CD4-positive, alpha-beta T cell treated with Interleukin-6 at 100 ng/mL for 8 hours (primary cell): ENCODE measurements at places on chromosomes 16 and 17.

DNA sequence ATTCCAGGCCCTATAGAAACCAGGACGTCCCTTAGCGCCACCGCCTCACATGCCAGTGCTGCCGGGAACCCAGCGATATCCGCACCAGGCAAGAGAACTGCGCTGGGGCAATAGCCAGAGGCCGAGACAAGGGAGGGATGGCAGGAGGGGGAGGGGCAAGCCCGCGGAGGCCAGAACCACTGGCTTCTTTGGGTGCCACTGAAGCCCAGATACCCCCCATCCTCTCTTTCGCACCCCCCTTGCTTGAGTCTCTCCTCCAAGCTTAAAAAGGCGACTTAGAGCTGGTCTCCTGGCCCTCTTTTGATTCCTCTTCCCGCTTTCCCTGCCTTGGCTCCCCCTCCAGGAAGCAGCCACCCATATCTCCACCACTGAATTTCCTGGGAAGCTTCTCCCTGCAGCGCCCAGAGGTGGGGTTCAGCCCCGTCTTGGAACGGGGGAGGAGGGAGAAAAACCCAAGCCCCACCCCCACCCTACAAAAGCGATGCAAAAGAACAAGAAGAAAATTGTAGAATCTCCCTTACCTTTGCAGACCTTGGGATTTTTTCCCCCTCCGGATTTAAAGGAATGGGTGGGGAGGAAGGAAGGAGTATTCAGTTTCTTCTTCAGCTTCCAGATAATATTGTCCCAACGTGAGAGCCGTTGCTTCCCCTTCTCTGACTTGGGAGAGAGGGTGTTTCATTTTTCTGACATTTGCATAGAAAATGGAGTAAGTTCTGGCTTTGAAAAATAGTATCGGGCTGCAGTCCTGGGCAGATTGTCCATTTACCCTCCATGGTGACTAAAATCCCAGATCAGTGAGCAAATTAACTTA is 622 bp downstream of the HOXB6 start:
- DNase-seq = no peak

- no peak for DNase-seq
Observed at GRCh38 chr17:29592850-29593551, at the start of gene ANKRD13B. Gene ANKRD13B, plus strand, starts transcription at chr17:29593132. Its CDS starts 490 bp downstream, at chr17:29593622.

DNA sequence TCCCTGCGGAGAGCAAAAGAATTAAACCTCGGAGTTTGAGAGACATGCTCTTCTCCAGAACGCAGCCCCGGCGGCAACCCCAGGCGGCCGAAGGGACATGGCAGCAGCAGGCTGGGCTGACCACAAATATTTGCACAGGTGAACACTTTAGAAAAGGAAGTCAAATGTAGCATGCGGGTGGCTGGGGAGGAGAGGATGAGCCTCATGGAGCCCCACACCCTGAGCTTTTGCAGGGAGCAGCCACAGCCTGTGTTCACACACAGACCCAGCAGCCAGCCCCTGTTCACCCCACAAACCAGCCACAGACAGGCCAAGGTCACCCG is 17.8 kb downstream of the HS3ST6 start:
- DNase-seq = no peak

- no peak for DNase-seq
Observed at GRCh38 chr16:30151091-30151490, 28.1 kb upstream of the MAPK3 start.

- DNase-seq = no peak
Observed at GRCh38 chr16:52069866-52070265, 477.1 kb downstream of the TOX3 start.

DNA sequence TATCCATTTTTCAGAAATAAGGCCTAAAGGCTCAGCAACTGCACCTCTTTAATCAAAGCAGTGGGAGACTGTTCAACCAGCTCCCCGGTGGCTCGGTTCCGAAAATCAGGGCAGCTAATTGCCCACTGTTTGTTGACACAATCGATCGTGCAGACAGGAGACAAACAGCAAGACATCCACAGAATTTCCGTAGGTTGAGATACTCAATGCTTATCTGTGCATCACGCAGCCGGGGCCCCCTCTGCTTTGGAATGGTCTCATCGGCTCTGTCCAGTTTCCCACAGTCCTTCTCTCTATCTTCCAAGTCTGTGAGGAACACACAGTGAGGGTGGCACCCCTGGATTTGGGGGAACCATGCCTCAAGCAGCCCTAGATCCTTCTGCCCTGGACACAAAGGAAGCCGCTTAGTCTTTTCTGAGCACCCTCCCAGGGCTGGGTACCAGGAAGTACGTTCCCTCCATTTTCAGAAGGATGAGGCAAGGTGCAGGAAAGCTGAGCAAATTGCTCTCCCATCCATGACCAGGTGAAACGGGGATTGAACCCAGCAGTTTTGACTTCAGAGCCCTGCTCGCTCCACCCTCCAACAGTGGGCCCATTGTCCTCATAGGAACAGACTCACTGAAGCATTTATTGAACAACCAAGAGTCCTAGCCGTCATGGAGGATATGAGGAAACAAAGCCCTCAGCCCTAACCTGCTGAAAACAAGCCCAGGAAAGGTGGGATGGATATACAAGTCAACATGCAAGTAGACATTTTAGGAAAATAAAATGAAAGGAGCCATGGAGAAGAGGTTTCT is 70.7 kb downstream of the C16orf95 start:
- DNase-seq = no peak

DNA sequence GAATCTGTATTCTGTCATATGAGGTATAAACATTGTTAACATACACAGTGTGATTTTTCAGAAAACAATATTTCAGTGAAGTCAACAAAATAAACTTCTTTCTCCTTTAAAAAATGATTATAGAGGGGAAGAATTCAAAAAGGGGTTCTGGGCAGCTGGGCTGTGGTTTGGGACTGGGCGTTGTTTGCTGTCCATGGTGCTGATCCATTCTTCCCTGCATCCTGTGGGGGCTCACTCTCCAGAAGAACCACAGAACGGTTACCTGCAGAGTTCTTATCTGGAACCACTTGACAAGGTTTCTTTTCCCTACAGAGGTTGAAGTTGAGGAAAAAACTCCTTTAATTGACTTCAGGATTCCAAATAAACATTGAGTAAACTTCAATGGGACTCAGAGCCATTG is 1091.0 kb downstream of the CDH8 start:
- no peak for DNase-seq

GRCh38 chr17:72296456-72296855 is 175.6 kb downstream of the SOX9 start:
- DNase-seq = no peak

GRCh38 chr17:55793272-55793671 is 42.4 kb downstream of the PCTP start:
- DNase-seq = no peak

GRCh38 chr17:3679531-3680126 is 11.0 kb downstream of the EMC6 start:
- DNase-seq = no peak

- DNase-seq = no peak
Observed at GRCh38 chr17:69418535-69418934, 4.0 kb downstream of the MAP2K6 start.

- DNase-seq = no peak
Observed at GRCh38 chr16:2371421-2371820, 30.9 kb upstream of the ABCA3 start.

GRCh38 chr17:34357398-34357797 is 1.1 kb downstream of the CCL13 start:
- no peak for DNase-seq

GRCh38 chr17:31007695-31008373 is 37.0 kb downstream of the RNF135 start:
- DNase-seq = no peak

DNA sequence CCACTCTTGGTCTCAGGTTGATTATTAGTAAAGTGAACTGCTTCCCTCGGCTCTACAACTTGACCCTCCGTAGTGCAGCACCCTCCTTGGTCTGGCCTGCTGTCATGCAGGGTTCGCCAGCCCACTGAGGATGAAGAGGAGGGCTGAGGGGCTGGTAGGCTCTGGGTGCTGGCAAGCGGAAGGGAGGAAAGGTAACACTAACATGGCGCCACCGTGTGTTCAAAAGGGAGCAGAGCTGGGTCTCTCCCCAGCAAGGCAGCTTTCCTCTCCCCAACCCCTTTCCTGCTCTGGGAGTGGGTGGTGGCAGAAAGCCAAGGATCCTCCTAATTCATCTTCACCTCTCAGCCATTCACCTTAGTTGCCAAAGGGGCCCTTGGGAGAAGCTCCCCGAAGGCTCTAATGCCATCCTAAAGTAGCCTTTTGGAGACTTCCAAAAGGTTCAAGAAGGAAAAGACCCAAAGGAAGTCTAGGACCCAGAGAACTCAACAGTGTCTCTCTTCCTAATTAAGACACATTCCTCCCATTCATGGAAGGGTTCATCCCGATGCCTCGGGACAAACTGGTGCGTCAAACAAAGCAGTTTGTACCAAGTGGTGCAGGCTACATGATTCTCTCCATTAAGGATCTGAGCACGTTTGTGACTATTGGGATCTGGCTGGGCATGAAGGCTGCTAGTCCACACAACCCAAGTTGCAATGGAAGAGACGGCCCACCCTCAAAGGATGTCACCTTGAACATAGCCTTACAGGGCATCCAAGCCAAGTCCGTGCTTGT is 90.8 kb upstream of the TOB1 start:
- DNase-seq = peak; percentile 67

GRCh38 chr17:19248928-19249574 is 11.9 kb downstream of the EPN2 start:
- DNase-seq = no peak

DNA sequence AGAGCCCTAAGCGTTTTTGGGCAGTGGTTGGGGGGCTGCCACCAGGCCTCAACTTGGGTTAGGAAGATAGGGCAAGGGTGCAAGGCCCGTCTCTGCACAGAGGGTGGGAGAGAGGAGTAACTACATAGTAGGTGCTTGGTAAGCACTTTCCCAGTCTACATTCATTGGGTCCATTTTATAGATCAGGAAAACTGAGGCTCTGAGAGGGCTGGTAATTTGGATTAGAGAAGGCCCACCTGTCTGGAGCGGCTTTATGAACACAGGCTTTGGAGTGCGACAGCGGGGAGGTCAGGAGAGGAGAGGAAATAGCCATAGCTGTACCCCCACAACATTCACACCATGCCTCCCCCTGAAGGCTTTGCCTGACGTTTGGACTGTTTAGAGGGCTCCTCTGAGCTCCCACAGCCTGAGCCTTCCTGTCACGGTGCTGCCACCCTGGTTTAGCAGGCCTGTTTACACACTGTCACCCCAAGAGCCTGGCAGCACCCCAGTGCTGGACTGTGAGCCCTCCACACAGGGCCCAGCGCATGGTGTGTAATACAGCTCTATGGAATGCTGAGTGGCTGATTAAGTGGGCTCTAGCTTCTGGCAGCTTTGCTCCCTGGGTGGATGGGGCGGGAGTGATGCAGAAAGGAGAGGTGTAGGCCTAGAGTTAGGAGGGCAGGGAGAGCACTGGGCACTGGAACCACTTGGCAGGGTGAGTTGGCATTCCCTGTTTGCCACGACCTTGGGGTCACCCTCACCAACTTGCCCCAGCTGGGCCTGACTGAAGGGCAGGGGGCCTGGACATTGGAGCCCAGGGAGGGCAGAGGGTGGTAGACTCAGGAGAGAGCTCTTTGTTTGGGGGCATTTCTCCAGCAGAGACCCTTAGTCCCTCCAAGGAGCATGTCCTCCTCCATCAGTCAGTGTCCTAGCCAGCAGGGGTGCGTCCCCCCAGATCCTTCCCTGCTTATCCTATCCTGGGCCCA is 73.7 kb downstream of the RAI1 start:
- no peak for DNase-seq

- no peak for DNase-seq
Observed at GRCh38 chr17:81691196-81691595, 7.4 kb downstream of the HGS start.

- no peak for DNase-seq
Observed at GRCh38 chr17:27997522-27997921, 45.0 kb upstream of the NLK start.

- DNase-seq = no peak
Observed at GRCh38 chr17:30556374-30557332, 79.4 kb downstream of the GOSR1 start.

DNA sequence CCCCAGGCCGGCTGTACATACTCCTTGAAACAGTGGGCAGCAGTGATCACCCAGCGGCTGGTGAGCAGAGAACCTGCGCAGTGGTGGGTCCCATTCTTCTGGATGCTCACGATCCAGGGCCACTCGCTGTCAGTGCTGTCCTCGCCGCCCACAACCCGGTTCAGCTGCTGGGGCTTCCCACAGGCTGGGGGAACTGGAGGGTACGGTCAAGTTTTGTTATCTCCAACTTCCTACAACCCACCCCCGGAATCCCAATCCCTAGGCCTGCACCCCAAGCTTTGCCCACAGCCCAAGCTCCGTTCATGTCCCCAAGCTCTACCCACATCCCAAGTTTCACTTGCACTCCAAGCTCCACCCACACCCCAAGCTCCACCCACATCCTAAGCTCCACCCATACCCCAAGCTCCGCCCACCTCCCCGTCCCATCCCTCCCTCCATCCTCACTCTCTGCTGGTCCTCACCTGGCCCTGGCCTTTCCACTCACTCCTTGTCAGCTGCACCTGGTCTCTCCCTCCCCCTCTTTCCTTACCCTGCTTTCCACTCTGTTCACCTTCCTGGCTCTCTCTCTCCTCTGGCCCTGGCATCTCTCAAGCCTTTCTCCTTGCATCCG is 1.8 kb downstream of the PRSS22 start:
- DNase-seq = no peak

GRCh38 chr16:4572715-4573114 is 16.6 kb downstream of the C16orf96 start:
- DNase-seq = no peak

DNA sequence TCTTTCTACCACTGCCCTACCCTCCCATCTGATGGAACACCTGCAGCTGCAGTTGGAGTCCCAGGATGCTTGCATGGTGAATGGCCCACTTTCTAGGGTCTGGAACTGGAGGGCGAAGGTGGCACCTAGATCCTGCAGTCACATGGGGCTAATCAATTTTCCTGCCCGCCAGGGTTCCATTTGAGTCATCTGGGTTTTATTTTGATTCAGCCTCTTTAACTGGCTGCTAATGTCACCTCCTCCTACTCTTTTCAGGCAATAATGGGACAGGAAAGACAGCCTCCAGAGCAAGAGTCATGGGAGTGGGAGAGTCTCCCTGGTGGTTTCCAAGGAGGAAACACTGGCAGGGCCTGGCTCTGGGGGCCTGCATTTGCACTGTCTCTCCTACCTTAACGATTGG is 3.8 kb upstream of the TBKBP1 start:
- no peak for DNase-seq

DNA sequence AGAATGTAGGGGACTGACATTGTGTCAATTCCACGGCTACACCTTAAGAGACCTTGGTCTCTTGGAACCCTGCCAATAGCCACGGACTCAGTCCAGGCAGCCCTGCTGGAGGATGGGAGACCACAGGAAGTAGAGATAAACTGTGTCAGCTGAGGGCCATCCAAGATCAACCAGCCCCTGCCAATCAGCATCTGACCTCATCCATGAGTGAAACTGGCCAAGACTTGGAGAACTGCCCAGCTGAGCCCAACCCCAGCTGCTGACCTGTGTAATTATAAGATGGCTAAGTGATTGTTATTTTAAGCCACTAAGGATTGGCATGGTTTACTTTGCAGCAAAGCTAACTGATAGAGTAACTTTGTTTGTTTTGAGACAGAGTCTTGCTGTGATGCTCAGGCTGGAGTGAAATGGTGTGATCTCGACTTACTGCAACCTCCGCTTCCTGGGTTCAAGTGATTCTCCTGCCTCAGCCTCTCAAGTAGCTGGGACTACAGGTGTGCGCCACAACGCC is 13.3 kb upstream of the YWHAE start:
- DNase-seq = no peak
